GM23338 (cell line): ENCODE measurements at places on chromosomes 3 and 15.

DNA sequence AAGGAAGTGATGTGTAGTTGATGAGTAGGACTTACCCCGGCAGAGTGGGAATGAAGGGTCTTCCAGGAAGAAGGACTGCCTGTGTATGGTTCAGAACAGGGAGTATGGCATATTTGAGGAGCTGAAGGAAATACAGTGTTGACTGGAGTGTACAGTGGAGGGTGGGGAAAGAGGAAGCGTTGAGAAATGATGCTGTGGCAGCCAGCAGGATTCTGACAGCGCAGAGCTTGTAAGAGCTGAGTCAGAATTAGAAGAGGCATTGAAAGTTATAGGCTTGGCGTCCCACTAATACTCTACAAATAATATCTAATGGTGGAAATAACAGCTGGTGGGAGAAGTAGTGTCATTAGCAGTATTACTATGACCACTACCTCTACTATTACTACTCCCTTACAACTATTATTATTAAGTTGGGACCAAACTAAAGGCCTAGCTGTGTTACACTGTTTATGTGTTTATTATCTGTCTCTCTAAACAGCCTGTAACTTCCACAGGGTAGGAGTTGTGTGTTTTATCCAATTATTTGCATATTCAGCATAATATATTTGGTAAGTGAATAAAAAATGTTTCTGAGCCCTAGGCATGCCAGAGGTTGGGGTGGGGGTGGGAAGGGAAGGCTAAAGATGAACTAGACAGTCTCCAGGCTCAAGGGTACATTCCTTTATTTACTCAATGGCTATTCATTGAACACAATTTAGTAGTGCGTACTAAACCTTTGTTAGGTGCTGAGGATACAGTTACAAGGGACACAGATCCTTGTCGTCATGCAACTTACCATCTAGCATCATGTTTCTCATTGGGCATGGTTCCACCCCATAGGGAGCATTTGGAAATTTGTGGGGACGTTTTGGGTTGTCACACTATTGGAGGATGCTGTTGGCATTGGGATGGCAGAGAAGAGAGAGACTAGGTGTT lies 428.8 kb upstream of the ONECUT1 start:
- no peak for DNase-seq

GRCh38 chr3:69326855-69327300 lies 59.0 kb downstream of the FRMD4B start:
- DNase-seq: no peak

GRCh38 chr15:58357529-58358476 lies 74.0 kb upstream of the LIPC start:
- DNase-seq: peak; percentile 42

- no peak for DNase-seq
Observed at GRCh38 chr15:80471881-80472280, 67.7 kb downstream of the ARNT2 start.

DNA sequence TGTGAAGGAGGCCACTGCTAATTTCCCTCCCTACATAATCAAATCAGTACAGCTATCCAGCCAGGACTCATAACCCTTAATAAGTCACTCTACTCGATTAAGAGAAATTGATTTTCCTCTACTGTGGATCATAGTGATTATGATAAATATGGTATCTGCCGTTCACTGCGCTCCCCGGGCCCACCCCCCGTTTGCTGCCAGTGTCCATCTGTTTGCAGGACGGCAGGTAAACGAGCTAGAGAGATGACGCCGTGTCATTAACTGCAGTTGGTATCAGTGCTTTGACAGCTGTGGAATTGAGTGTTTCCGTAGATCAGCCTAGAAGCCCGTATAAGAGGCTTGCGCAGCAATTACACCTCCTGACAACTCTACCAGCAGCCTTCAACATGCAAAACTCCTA lies 94.9 kb downstream of the ROBO2 start:
- DNase-seq: no peak

GRCh38 chr3:186166491-186167288 lies 57.8 kb upstream of the ETV5 start:
- DNase-seq: no peak

GRCh38 chr15:81555346-81555745 lies 181.3 kb upstream of the TMC3 start:
- no peak for DNase-seq
